ENCODE measurements at places on chromosomes 1 and 21. TPM values are rescaled to one million over a fixed set of nuclear protein-coding genes. Genes with fewer than 3 reads are reported as not detected.

DNA sequence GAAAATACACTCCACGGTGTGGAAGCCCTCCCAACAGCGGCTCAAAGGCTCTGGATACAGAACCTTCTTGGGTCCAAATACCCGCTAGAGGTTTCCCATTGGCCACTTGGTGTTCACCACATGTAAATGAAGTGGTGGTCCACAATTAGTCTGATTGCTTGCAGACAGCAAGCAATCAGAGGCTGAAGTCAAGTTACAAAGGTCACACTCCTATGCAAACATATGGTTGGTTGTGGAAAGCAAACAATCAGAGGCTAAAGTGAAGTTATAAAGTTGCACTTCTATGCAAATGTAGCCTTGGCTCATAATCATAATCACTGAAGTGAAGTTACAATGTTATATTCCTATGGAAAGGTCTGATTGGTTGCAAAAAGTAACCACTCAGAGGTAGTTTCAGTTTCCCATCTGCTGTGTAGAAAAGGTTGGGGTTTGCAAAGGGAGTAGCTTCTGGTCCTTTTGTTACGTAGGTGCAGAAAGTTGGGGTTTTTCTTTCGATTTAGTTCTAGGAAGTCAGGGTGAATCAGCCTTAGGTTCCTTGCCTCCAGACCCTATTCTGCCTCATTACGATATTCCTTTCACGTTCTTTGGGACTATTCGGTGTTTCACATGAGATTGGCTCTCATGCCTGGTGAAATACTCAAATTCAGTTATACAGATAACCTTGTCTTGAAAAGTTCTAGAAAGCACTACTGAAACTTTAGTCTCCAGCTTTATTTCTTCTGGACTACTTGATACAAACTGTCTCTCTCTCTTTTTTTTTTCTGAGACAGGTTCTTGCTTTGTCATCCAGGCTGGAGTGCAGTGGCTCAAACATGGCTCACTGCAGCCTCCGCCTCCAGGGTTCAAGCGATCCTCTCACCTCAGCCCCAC lies 36.7 kb upstream of the MTF2 start:
- no peak for DNase-seq

- no peak for DNase-seq
These were observed 55.1 kb downstream of the ITPKB start for GRCh38 chr1:226684026-226684425.

- no peak for DNase-seq
These were observed 257.5 kb downstream of the LRRC40 start for GRCh38 chr1:69947837-69948236.

- DNase-seq = no peak
These were observed 366.1 kb upstream of the DAB1 start for GRCh38 chr1:57789936-57790335.

DNA sequence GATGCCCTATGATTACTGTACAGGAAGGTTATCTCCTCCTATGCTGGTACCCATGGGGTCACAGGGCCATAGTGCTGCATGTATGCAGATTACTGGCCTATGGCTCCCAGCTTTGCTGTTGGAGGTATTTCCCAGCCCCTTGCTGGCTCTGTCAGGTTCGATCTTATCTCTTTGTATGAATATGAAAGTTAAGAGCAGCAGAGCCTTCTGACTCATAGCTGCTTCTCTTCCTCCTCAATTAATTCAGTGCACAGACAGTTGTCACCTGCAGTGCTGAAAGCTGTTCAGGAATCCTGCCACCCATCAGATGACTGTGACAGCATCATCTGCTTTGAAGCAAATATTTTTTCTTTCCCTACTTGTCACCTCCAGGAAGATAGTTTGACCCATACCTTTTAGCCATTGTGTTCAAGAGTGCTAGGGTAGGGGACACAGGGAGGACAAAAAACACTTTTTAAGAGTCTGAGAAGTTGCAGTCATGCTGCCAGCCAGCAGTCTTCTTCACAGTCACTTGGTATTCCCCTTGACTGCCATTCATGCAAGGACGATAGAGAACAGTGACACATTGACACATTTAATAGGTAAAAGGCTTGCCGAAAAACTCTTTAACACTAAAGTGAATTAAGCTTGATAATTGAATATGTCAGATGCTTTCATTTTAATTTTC lies 73.1 kb downstream of the KIF1B start:
- no peak for DNase-seq

GRCh38 chr1:223077247-223077833 lies 65.7 kb downstream of the TLR5 start:
- DNase-seq = no peak

- no peak for DNase-seq
These were observed 156.2 kb downstream of the TGFBR3 start for GRCh38 chr1:91729621-91730358.

The VANGL2 gene
- total RNA-seq = 12.7 TPM

The ST6GALNAC3 gene
- 11.7 TPM for total RNA-seq

The CAMK1G gene
- total RNA-seq = 0.68 TPM

The PCP4 gene
- 49.3 TPM for total RNA-seq

The MCM3AP gene
- 97.6 TPM for total RNA-seq

The TARS2 gene
- 28.6 TPM for total RNA-seq

All from ureter (tissue), 1 donor.